ENCODE measurements at places on chromosomes 3 and 15.

GRCh38 chr15:65259367-65259797, 27.3 kb downstream of the PARP16 start:
- peak; percentile 84 for DNase-seq

DNA sequence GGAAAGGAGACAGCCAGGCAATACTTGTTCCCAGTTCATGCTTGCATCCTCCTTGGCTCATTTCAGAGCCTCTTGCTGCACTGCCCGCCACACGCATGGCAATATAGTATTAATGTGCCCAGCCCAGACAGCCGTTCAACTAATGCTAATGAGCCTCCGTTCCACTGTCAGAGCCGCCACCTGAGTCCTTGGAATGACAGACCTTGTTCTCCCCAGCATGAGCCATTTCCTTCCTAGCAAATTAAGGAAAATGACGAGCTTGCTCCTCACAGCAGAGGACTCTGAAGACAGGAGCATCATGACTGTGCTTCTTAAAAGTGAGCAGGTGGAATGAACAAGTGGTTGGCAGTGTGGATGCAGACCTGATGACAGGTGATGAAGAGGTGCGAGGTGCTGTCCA, 10.8 kb upstream of the LRRC15 start:
- no peak for DNase-seq

DNA sequence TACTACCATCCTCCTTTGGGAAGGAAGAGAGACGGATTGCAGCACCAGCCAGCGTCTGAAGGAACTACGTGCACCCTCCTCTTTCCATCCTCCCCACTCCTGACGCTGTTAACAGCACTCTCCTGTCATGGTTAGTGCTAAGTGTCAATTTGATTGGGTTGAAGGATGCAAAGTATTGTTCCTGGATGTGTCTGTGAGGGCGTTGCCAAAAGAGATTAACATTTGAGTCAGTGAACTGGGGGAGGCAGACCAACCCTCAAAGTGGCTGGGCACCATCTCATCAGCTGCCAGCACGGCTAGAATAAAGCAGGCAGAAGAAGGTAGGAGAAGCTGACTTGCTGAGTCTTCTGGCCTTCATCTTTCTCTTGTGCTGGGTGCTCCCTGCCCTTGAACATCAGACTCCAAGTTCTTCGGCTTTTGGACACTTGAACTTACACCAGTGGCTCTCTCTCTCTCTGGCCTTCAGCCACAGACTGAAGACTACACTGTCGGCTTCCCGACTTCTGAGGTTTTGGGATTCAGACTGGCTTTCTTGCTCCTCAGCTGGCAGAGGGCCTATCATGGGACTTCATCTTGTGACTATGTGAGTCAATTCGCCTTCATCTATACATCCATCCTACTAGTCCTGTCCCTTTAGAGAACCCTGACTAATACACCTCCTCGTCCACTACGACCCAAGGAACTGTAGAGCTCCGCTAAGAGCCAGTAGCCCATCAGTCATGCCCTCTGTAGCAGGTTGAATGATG, 128.2 kb upstream of the HES1 start:
- DNase-seq = no peak

DNA sequence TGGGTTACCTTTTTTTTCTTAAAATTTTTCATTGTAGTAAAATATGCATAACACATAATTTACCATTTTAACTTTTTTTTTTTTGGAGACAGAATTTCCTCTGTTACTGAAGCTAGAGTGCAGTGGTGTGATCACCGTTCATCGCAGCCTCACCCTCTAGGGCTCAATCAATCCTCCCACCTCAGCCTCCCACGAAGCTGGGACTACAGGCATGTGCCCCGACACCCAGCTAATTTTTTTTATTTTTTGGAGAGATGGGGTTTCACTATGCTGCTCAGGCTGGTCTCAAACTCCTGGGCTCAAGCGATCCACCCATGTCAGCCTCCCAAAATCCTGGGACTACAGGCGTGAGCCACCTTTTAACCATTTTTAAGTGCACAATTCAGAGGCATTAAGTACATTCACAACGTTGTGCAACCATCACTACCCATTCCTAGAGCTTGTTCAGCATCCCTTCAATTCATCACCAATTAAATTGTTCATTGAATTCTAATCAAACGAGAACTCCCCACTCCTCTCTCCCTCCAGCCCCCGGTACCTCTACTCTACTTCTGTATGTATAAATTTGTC, 44.6 kb downstream of the BHLHE40 start:
- no peak for DNase-seq

DNA sequence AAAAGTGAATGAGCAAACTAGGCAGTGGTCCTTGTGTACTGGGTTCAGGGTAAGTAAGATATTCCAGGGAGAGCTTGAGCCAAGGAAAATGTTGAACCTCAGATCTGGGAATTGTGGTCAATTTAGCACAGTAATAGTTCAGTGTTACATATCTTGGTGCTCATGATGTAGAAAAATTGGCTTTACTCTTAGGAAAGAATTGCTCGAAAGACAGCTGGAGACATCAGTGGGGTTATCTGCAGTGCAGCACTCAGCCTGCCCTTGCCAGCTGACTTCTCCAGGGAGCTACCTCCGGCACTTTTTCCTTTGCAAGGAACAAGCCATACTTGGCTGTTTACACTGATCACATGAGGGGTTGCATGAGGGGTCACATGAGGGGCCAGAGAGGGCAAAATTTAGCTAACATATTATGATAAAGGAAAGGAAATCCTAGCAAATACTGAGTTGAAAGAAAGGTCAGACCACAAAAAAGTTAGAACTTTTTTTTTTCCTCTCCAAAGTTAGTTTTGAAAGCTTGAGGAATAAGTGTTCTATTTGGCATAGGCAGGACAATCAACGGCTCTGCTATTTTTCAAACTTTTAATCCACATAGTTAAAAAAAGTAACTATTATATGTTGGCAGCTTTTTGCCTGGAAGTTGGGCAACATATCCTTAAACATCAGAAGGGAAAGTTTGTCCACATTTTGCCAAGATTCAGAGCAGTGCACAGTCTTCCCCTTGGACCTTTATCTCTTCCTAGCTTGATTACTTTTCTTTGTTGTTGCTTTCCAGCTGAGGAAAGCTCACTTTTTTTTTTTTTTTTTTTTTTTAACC, 92.4 kb downstream of the COL6A6 start:
- no peak for DNase-seq

DNA sequence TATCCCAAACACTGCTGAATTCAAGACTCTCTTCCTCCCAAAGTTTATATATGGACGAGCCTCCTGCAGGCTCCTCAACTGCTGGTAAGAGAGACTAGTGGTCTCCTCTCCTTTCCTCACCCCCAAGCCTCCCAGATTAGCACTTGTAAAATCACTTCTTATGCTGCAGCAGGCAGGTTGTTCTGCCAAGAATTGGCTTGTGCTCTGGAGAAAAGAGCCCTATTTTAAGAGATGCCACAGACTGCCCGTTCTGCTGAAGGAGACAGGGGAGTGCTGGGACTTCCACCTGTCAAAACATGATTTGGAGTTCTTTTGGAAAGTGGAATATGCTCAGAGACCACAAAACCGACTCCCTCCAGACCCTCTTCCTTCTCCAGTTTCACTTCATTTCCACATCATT, 230.9 kb upstream of the EIF1B start:
- DNase-seq = peak; percentile 17

DNA sequence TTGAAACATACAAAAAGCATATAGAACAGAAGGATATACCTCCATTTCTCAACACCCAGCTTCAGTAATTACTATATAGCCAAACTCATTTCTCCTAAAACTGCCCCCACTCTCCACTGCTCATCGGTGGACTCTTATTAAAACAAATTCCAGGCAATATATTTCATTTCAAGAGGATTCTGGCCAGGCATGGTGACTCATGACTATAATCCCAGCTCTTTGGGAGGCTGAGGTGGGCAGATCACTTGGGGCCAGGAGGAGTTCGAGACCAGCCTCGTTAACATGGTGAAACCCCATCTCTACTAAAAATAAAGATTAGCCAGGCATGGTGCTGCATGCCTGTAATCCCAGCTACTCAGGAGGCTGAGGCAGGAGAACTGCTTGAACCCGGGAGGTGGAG, 40.9 kb downstream of the SNX4 start:
- no peak for DNase-seq

DNA sequence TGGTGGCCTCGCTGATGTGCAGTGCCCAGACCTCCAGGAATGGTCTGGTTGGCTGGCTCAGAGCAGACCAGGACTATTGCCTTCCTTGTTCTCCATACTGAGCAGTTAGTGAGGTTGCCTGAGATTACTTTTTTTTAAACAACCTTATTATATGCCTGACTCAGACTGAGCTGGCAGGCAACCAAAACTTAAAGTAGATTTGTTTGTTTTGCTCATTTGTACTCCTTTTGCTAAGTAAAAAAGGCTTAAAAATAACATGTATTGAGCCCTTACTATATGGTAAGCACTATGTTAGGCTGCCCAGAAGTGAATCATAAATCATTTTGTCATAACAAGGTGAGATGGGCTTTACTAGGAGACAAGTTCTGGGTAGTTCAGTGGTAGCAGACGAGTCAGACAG, 92.4 kb downstream of the GHSR start:
- peak; percentile 77 for DNase-seq

DNA sequence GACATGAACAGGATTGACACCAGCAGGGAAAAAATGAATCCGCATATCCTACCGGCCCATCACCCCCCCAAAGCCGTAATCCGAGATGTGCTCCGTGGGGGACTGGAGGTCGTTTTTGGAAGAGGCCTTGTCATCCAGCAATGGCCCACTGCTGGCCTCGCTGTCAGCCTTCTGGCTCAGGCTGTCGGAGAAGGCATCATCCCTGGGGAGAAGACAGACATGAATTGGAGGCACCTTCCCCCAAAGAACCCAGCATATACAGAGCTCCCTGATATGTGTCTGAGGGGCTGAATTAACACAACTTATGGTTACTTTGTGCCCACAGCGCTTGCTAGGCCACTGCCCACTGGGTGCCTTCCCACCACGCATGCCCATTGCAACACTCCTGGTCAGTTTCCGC, 29.6 kb upstream of the RAD18 start:
- DNase-seq = no peak

DNA sequence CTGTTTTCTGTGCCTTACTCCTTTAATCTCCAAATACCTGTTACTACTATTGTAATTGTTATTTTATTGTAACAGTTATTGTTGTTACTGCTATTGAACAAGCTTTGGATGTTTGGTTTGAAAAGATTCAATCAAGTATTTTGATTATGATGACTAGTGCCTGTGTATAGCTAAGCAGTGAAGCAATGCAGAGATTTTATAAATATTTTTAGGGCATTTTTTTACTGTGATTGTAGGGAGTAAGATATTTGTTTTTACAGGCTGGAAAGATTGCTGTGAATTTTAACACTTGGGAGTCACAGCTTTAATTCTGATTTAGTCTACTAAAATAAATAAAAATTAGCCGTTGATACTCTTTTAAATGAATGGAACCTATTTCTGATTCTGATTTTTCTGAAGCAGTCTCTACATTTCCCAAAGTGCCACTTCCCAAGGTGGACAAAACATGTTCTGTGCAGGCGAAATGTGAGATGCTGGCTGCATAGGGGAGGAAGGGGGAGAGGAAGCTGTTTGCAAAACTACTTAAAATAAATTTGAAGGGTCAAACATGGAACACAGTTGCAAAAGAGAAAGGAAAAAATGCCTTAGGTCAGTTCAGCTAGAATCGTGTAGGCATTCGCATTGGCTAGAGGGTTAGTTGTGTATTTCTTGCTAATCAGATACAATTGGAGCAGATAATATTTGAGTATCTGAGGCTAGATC, 25.7 kb downstream of the EEFSEC start:
- no peak for DNase-seq

DNA sequence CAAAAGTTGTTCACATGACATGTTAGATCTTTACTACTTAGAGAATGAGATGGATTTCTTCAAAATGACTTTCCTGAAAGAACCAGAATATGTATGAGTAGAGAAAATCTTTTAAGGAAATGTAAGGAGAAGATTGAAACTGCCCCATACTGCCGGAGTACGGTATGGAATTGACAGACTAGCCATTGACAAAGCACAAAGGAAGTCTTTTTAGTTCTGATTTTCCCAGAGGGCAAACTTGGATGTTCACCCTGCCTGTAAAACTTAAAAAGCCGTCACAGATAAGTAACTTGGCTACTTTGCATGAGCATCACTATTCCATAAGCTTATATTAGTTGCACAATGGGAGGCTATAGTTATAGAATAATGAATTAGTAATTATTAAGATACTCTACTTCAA, 93.8 kb downstream of the NECTIN3 start:
- no peak for DNase-seq

DNA sequence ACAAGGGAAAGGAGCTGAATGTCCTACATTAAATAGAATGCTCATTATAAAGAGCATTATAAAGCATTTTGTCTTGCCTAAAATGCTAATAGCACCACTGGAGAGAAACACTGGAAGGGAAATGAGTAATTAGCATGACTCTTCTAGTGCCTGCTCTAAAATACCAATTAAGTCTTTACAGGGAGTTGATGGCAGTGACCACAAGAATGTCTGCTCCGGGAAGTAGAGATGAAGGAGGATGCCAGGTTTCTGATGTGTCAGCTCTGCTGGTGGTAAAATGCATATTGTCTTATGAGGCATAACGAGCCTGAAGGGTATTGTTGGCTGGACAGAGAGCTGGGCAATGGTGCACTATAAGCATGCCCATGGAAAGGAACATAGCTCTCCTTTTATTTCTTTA, 49.5 kb downstream of the MYLK start:
- peak; percentile 96 for DNase-seq

GRCh38 chr3:136311261-136311660, 61.1 kb downstream of the PCCB start:
- DNase-seq = no peak

DNA sequence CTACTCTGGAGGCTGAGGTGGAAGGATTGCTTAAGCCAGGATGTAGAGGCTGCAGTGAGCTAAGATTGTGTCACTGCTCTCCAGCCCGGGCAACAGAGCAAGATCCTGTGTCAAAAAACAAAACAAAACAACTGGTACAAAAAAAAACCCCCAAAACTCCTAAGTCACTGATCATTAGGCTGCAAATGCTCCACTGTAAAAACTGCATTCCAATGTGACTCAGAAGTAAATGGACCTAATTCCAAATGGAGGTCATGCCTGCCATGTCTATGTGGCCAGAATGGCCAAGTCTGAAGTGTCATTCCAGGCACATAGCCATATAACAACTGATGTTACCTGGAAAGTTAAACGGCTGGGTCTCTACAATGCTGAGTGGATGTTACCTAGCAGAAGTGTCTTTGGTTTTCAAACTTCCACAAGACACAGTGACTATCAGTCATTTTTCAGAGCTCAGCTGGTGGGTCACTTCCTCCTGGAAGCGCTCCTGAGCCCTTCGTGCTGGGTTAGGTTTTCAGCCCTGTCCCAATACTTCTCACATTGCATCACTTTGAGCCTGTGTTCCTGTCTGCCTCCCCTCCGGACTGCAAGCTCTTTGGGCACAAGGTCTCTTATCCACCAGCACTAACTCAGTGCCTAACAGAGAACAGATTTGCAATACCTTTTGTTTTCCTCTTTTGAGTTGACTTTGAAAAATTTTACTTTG, 10.6 kb downstream of the FSTL1 start:
- DNase-seq = peak; percentile 76
